ENCODE measurements at places on chromosomes 7 and 10. TPM values are rescaled to one million over a fixed set of nuclear protein-coding genes. Genes with fewer than 3 reads are reported as not detected.
A peak's percentile ranks its signal among the peaks of the same experiment; 100 is the strongest.

DNA sequence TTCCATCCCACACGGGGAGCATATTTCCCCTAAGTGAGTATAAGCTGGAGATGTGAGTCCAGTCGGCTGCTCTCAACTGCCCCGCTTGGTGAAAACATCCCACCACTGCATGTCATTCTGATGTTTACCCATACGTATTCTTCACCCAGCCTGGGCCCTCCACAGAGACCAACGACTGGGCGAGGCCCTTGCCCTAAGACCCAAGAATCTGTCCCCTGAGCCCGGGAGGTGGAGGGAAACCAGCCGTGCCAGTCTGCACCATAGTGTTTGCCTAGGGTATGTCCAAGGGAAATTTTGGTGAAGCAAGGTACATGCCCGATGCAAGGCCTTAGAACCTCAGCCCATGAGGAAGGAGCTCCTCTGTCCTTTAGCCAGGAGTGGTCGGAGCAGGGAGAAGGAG is 67.9 kb downstream of the RGS10 start:
- DNase-seq: no peak

DNA sequence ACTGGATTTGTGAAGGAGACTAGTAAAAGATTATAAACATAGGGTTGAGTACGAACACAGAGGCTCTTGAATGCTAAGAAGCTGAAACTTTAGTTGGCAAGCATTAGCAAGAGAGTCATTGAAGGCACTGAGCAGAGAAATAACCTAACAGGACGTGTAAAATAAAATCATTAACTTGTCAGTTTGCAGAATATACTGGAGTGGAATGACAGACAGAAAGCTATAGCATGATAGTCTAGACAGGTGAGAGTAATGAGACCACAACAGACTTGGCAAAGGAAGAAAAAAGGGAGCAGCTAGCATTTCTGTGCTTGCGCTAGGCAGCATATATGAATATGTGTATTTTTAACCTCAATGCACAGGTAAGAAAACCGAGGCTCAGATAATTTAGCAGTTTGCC is 30.8 kb downstream of the MINDY3 start:
- no peak for DNase-seq

GRCh38 chr7:140519007-140519399 is 39.7 kb upstream of the MKRN1 start:
- no peak for DNase-seq

- no peak for DNase-seq
Observed at GRCh38 chr7:25187932-25188331, 40.4 kb downstream of the NPVF start.

DNA sequence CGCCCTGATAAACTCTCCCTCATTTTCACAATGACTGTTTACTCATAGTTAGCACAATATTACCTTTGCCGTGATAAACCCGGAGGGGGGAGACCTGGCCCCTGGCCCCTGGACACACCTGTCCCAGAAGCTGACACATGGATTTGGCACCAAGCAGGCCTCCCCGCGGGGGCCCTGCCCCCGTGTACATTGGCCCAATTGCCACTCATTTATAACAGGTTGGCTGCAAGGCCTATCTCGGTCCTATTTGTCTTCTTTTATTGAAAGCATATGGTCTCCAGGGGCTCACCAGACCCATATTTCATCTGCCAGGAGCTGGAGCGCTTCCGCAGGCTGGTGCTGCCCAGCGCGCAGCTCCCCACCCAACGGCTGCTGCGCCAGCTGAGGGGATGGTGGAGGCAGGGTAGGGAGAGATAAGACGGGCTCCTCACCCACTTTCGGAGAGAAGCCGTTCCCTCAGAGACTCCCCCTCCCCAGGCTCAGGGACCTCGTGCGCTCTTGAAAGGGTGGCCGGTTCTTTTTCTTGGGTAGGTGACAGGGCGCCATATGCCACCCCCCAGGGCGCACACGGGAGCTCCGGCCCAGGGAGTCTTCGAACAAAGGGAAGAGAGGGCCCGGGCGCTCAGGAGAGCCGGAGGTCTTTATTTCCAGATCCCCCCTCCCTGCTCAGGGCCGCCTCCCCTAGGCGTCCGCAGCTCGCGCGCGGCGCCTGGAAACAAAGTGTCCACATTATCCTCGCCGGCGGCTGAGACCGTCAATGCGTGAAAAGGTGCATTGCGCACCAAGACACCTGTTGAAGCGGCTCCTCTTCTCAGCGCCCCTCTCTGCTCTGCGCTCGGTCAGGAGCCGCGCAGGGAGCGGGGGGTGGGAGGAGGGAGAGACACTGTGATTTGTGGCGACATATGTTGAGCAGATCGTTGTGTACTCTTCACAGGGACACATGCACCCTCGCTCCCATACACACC is 4.3 kb upstream of the NEUROG3 start:
- no peak for DNase-seq

Gene GSTO2
- 17.6 TPM for total RNA-seq

DNA sequence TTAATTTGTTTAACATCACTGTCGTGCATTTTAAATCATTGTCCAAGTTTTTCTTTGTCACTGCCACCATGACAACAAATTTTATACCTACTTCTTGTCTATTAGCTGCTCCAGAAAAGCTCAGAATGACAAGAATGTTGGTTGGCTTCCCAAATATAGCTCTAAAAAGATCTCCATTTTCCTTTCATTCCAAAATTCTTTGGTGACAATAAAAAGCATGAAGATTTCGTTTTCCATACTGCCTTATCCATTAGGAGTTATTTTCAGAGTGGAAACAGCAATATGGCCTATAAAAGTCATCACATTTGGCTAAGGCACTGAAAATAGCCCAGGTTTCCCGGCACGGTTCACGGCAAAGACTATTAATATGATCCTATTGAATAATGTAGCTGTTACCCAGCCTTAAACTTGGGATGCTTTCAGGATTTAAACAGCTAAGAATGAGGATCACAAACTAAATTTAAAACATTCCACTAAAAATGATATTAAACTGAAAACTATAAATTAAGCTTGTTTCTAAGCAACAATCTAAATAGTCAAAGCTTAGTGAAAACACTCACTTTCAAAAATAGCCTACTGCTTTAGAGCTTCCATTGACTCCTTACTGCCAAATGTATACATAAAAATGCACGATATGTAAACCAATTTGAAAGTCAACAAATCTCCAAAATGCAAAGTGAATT is 2.7 kb downstream of the CTTNBP2 start:
- no peak for DNase-seq

Gene ABCA13
- total RNA-seq: 0.05 TPM

Gene SKIDA1
- 11.8 TPM for total RNA-seq

Gene LHFPL3
- 0.34 TPM for total RNA-seq

GRCh38 chr7:118590107-118590506 is 365.6 kb downstream of the ANKRD7 start:
- DNase-seq: peak; percentile 34

DNA sequence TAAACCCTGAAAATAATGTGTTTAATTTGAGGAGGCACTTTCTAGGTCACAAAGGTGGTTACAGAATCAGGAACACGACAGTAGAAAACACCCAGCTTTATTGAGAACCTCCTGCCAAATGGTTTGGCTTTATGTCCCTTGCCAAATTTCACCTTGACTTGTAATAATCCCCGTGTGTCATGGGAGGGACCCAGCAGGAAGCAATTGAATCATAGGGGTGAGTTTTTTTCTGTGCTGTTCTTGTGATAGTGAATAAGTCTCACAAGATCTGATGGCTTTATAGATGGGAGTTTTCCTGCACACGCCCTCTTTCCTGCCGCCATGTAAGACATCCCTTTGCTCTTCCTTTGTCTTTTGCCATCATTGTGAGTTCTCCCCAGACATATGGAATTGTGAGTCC is 193.8 kb upstream of the KLF6 start:
- no peak for DNase-seq

- DNase-seq: no peak
Observed at GRCh38 chr7:3188946-3189345, 112.1 kb upstream of the SDK1 start.

Gene NUDT13
- 2.0 TPM for total RNA-seq

GRCh38 chr10:57262892-57263291 is 901.8 kb upstream of the ZWINT start:
- no peak for DNase-seq

DNA sequence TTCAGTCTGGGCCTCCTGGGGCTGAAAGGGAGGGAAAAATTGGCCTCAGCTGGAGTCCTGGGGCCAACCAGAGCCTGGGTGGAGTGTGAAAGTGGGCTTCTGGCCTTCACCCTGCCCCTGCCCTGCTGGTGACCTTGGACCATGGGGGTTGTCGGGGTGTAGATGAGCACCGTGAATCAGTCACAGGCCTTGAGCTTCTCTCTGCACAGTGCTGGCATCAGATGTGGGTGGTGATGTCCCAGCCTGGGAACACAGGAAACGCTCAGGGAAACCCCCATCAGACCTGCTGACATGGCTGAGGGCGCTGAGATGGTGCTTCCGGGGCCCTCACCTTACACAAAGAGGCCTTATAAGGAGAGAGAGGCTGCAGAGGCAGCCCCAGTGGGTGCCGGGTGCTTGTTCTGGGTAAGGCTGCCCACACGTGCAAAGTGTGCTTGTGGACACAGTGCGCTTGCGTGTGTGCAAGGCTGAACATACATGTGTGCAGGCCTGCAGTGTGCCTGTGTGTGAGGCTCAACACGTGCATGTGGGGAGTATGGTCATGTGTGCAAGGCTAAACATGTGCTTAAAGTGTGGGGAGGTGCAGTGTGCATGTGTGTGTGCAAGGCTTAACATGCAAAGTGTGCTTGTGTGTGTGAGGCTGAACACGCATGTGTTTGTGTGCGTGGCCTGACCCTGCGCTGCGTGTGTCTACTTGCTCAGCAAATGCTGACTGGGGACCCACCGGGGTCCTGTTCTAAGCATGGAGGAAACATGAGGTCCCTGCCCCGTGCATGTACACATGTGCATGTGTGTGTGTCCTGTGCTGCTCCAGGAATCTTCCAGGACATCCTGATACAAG is 6.5 kb downstream of the ARPC1B start:
- no peak for DNase-seq

Gene OPALIN
- not detected for total RNA-seq

Gene TNS3
- 28.3 TPM for total RNA-seq

- DNase-seq: no peak
Observed at GRCh38 chr7:8386926-8387550, 46.4 kb upstream of the NXPH1 start.

DNA sequence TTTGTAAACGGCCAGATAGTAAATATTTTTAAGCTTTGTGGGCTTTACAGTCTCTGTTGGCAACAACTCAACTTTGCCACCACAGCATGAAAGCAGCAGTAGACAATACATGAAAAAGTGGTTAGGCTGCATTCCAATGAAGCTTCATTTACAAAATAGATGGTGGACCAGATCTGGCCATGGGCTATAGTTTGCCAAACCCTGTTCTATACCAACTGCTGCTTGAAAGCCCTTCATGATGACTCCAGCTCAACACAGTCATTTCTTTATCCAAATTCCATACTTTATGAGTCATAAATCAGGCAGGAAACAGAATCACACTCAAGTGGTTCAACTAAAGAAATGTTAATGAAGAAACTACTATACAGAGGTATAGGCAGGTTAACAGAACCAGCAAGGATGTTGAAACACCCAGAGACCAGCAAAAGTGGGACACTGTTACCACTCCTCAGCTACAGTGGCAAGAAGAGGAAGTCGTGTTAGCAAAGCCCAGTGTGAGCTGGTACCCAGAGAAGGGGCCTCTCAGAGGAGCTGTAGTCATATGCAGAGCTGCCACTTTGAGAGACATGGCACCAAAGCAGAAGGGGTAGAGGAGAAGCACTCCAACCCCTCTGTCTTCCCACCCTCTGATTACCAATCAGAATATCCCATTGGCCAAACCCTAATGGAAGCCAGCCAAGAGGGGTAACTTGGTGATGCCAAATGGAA is 72.5 kb downstream of the PRLHR start:
- DNase-seq: no peak

Gene CEP55
- total RNA-seq: 15.8 TPM

Gene TAS2R41
- total RNA-seq: 0.31 TPM

All from WTC11 (cell line).